SK-N-DZ (cell line): ENCODE measurements at places on chromosomes 2 and 18.

- DNase-seq: no peak
Measured at GRCh38 chr2:60540074-60540473, 13.4 kb downstream of the BCL11A start.

DNA sequence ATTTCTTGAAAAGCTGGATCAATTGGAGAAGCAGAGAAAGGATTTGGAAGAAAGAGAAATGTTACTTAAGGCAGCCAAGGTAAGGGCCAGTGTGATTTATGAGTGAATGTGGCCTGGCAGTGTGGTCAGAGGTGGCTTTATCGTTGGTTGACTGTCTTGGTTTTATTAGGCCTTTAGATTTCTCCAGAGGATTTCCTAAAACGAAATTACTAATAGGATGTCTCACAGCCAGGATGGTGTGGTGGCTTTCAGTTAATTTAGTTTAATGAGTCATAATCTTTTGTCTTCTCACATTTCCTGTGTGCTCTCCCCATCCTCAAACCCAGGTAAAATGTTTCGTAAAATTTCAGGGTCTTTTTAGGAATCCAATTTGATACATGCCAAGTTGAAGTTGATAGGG, 100.8 kb downstream of the TAF4B start:
- DNase-seq: no peak

DNA sequence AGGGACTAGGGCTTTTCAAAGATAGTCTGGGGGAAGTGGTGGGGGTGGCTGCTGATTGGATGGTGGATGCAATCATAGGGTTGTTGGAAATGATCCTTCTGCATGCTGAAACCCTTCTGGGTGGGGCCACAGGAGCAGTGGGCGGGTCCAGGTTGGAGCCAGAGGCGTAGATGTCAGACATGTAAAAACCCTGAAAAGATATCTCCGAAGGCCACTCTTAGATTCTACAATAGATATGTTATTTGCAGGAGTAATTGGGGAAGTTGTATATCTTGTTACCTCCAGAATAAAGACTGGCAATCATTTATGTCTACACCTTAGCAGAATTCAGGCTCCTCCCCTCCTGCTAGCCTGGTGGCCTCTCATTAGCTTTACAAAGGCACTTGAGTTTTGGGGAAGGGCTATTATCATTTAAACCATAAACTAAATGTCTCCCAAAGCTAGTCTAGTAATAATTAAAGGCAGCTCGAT, 8.2 kb upstream of the FAM98A start:
- DNase-seq: no peak

GRCh38 chr18:69177702-69178101, 223.0 kb upstream of the DOK6 start:
- DNase-seq: no peak

- DNase-seq: no peak
Measured at GRCh38 chr2:41353060-41353459, 694.8 kb upstream of the PKDCC start.

GRCh38 chr2:202436626-202437025, 60.5 kb downstream of the BMPR2 start:
- no peak for DNase-seq

GRCh38 chr2:96985181-96985945, 1.0 kb downstream of the FAM178B start:
- no peak for DNase-seq

GRCh38 chr2:71895320-71896161, 252.1 kb downstream of the CYP26B1 start:
- DNase-seq: no peak

DNA sequence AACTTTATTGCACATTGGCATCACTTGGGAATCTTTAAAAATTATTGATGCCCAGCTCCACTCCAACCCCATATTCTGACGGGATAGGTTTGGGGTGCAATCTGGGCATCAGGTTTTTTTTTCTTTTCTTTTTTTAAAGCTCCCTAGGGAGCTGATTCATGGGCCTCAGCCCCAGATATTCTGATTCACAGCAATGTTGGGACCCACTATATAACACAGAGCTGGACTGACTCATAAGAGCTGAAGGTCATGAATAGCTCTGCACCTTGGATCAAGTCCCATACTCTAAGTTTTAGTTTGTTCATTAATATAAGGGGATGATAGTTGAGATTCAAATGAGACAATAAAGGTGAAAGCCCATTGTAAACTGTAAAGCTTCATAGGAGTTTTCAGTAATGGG, 191.1 kb upstream of the REV1 start:
- DNase-seq: no peak

GRCh38 chr2:101788995-101789970, 91.8 kb downstream of the MAP4K4 start:
- no peak for DNase-seq

DNA sequence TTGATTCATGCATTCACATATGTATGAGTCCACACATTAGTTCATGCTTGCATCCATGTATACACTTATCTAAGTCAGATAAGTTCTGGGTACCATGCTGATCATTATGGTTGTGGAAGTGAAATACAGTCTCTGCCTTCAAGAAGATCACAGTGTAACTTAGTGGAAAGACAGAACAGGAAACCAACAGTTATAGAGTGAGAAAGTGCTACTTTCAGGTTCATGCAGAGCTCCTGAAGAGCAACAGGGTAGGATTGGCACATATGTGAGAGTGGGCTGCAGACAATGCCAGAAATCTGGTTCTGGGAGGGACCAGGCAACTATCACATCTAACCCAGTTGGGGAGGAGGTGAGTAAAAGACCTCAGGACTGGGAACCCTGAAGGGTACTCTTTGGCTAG, 35.4 kb upstream of the PGAP1 start:
- DNase-seq: no peak

GRCh38 chr2:68104111-68104835, 41.5 kb upstream of the C1D start:
- no peak for DNase-seq

GRCh38 chr2:150690870-150691269, 203.4 kb upstream of the RND3 start:
- DNase-seq: no peak

DNA sequence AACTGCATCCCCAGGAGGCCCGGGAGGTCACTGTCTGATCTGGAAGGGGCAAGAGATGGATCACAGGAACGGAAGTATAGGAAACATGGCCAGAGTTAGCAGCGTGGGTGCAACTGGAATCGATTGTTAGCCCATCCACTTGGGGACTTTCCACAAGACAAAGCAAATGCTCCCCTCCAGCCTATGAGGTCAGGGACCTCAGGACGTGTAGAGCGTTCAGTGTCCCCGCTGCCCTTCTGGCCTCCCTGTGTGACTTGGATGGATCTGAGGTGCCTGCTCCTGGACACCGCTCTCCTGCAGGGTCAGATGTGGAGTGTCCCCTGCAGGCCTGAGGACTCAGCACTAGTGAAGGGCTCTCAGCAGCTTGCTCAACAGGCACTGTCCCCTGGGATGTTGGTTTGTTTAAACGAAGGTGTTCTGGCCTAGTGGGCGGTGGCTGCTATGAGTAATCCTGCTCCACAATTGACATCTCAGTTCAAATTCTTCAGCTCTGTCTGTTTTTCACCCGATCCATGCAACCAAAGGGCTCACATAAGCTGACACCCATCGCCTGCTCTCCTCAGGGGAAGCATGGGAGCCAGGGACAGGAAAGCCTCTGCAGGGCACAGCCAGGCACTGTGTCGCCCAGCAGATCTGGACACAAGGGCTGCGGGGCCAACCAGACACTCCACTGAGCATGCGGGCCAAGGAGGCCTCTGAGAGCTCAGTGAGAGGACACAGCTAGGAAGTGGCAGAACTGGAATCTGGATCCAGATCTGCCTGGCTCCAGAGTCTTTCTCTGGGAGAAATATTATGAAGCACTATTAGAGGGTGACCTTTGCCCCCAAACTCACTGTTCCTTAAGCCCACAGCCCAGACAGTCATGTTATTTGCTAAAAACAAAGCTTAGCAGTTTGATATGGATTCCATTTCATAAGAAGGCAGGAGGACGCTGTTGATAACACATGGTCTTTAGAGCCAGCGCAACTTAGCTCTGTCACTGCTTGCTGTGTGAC, 78.5 kb downstream of the RHOB start:
- DNase-seq: peak; percentile 38

DNA sequence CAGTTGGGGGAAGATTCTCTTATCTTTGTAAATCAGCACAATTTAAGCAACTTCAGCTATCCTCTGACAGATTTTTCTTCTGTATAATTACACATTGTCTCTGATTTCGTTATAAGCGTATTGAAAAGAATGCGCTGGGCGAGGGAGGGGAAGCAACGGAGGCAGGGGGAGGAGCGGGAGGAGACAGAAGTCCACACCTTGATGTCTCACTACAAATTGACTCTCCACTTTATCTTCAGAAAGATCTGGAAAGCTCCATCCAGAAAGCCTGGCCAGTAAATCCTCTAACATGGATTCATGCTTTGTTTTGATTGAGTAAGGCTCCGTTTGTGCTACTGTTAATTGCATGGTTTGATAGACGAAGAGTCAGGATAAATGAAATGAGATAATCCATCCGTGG, 76.6 kb downstream of the SMIM21 start:
- no peak for DNase-seq

DNA sequence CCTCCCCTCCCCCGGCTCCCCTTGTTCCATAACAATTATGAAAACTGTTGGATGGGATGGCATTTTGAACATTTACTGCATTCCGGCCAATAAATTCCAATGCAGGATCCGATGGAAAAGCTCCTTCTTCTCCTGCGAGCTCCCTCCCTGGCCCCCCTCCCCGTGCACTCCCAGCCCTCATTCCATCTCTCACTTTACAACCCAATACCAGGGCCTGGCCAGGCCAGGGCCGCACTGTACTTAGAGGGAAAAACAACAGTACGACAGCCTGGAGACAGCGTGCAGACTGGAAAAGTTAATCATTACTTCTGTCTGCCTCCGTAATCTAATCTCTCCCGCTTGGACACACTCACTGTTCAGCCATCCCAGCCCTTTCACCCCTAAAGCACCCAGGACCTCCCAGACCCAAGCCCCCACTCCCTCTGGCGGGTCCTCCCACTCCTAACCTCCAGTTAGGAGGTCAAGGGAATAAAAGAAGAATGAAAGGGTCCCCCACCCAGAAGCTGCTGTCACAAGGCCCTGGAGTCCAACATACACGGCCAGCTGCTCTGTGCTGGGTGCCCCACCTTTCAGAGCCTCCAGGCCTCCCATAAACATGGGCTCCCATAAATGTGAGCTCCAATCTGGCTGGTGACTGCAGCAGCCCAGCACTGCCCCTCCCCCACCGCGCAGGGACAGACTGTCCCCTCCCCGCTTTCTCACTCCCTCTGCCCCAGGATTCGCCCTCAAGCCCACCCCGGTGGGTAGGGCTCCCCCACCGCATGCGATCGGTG, 20.6 kb downstream of the SMAD7 start:
- DNase-seq: peak; percentile 57

DNA sequence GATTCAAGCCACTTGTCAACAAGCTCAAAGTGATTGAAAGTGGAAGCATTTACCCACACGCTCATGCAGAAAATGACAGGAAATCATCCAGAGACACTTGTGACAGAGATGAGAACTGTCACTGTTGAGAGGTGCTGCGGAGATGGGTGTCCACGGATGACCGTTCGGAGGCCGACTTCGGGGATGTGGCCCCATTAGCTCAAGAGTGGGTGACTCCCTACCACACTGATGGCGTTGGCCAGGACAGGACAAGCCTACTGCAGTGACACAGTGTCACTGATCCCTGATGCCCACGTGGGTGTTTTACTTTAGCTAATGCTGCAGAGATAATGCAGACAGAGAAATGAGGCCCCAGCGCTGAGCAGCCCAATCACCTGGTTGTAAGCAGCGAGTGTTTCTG, 81.5 kb upstream of the YWHAQ start:
- DNase-seq: no peak

DNA sequence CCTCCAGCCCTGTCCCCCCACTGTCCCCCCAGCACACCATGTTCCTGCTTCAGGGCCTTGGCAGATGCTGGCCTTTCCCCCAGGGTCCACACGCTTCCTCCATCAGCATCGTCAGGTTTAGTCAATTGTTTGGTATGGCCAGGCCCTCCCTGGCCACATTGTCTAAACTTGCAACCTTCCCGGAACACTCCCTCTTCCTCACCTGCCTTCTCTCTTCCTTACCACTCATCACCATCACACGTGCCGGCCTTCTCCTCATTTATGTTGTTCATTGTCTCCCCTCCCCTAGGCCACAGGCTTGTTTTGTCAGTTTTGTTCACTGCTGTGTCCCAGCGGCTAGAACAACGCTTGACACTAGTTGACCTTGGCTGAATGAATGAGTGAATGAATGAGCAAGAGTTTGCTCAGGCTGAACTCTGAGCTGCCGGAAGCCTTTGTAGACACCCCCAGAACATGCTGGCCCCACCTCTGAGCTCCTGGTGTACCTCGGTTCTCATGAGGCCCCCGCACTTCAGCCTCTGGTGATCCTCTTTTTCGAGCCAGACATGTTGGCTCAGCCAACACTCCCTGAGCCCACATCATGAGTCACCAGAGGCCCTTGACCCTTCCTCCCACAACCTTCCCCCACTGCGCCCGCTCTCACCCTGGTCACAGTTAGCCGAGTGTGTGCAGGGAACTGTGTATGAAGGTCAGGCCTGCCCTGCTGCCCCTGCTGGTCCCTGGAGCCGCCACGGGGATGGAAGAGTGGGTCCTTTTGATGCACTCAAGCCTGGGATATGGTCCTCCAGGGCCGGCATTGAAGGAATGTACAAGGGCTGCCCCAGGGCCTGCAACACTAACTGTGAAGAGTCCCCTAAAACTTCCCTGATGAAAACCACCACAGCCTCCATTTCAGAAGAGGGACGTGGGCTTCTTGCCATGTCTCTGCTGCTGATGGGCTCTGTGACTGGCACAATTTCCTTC, 57.5 kb downstream of the HS1BP3 start:
- DNase-seq: no peak

DNA sequence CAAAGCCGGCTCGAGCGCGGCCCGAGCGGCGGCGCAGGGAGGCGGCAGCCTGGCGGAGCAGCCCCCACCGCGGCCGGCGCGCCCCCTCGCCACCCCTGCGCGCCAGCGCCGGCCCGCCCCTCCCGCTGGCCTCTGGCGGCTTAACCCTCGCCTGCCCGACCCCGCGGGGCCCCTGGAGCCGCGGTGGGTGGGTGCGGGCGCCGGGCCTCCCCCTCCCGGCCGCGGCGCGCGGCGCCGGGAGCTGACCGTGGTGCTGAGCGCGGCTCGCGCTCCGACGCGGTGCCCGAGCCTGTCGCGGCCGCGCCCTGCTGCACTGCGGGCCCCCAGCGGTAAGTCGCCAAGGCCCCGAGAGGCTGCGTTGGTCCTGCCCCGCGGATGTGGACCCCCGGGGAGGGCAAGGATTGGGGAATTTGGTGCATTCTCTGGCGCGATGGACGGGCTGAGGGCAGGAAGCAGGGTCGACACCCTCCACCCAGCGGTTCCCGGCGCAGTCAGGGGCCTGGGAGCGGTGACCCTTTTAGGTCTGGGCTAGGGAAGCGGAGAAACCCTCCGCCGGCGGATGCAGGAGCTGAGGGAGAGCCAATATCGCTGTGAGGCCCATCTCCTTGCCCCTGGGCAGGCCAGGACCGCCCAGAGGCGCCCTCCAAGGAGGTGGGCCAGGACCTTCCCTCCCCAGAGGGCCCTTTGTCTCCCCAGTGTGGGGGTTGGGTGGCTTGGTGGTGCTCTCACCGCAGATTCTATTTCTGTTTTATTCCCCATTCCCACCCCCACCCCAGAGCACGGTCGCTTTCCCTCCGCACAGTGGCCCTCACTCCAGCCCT, 923 bp downstream of the AMER3 start:
- DNase-seq: peak; percentile 45

- DNase-seq: no peak
Measured at GRCh38 chr2:232994446-232994845, 18.6 kb downstream of the NGEF start.

- no peak for DNase-seq
Measured at GRCh38 chr2:238892796-238893195, 44.9 kb downstream of the TWIST2 start.

- DNase-seq: no peak
Measured at GRCh38 chr2:62412347-62412742, 93.7 kb downstream of the TMEM17 start.
